ENCODE measurements at places on chromosomes 13 and 19.

DNA sequence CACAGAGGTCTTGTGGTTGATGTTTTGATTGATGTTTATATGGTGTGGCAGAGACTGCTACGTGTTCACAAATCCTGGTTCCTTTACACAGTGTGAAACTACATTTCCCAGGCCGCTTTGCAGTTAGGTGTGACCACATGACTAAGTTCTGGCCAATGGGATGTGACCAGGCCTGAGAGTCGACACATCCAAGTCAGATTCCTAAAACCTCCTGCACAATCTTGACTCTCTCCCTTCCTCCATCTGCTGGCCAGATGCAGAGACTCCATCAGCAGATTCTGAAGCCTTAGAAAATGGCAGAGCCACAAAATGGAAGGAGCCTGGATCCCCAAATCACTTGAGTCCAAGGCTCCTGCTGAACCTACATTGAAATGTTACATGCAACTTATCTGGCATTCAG is 12.6 kb downstream of the CD37 start:
- peak; percentile 58 for DNase-seq

GRCh38 chr13:113058129-113058987 is 47.2 kb upstream of the F7 start:
- DNase-seq: no peak

DNA sequence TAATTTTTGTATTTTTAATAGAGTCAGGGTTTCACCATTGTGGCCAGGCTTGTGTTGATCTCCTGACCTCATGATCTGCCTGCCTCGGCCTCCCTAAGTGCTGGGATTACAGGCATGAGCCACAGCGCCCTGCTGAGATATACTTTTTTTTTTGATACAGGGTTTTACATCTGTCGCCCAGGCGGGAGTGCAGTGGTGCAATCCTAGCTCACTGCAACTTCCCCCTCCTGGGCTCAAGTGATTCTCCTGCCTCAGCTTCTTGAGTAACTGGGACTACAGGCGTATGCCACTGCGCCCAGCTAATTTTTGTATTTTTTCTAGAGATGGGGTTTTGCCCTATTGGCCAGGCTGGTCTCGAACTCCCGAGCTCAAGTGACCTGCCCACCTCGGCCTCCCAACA is 2.0 kb downstream of the COLGALT1 start:
- no peak for DNase-seq

- DNase-seq: no peak
Measured at GRCh38 chr13:99634672-99635071, 133.4 kb downstream of the TM9SF2 start.

- no peak for DNase-seq
Measured at GRCh38 chr13:73967397-73968165, 166.6 kb downstream of the KLF12 start.

GRCh38 chr19:36115453-36116343 is at the start of gene TBCB:
Gene TBCB, plus strand, starts transcription at chr19:36115468. Its CDS starts 93 bp downstream, at chr19:36115561.
- no peak for DNase-seq

DNA sequence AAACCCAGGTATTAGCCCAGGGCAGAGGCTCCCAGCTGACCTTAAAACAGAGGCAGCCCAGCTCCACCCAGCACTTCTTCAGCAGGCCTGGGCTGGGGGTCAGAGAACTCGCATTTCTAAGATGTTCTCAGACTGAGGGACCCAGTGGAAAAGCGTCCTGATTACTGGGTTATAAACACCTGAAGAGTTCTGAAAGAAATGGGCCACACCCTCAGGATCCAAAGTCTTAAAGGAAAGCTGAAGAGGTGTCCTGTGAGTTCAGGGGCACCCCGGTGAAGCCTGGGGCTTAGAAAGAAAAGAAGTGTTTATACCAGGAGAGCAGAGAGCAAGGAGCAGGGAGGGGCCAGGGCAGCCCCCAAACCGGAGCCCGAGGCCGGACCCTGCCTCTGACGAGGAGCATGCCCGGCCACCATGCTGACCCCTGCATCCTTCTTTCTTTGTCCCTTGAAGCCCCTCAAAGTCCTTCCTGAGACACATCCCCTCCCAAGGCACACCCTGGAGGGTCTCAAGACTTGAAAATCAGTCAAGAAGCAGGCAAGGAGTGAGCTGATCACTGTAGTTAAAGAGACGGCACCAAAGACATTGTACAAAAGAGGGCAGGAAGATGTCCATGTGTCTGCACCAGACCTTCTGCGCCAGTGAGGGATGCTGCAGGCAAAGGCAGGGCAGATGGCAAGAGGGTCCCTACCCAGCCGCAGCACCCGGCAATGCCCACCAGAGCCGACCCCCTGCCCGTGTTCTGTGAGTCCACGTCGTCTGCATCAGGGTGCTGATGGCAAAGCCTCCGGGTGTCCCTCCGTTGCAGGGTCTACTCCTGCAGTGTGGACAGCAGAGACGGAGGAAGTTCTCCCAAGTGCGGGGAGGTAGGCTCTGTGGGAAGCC is 10.6 kb upstream of the RAB20 start:
- no peak for DNase-seq

DNA sequence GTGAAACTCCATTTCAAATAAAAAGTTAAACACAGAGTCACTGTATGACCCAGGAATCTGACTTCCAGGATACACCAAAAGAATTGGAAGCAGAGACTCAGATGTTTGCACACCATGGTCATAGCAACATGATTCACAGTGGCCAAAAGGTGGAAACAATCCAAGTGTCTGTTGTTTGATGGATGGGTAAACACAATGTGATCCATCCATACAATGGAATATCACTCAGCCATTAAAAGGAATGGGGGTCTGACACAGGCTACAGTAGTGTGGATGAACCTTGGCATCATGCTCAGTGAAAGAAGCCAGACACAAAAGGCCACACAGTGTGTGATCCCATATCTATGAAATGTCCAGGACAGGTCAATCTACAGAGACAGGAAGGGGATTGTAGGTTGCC is 174.3 kb downstream of the PTPRS start:
- no peak for DNase-seq

DNA sequence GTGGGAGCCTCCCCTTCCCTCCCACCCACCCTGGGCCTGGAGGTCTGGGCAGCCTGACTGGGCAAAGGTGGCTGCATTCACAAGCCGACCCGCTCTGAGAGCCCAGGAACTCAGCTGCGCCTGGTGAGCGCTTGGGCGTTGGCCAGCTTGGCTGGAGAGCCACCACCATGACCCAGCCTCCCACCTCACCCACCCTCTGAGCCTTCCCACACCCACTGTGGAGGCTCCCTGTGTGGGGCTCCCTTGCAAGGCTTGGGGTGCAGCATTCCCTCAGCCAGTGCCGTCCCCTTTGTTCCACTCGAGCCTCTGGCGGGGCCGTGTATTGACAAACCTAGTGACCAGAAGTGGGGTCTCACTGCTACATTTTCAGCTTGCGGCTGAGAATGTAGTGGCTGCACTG is 15.0 kb upstream of the QTRT1 start:
- no peak for DNase-seq

GRCh38 chr19:54062643-54063042 is 1.1 kb downstream of the VSTM1 start:
- DNase-seq: no peak

GRCh38 chr19:41735071-41735600 is 20.2 kb upstream of the CEACAM6 start:
- DNase-seq: no peak

DNA sequence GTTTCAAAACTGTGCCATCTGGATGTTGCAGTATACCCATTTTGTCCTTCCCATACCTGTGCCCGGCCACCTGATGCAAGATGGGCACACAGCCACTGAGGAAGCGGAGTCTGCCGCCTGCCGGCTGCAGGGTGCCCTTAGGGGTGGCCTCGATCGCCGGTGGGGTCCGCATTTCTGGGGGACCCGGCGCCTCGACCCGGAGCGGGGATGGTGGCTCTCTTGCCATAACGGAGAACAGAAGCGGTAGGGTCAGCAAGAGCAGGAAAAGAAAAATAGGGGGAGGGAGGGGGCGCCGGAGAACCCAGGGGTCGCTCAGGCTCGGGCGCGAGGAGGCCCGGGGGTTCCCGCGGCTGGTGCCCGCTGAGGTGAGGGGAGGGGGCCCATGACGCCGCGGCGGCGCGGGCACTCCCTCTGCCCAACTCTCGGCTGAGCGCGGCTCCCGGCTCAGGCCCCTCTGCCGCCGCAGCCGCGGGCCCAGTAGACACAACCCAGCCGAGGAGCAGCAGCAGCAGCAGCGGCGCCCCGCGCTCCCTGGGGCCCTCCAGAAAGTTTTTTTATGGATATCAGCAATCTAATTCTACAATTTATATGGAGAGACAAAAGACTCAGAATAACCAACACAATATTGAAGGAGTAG is 13.8 kb upstream of the CYP4F2 start:
- peak; percentile 5 for DNase-seq

- DNase-seq: no peak
Measured at GRCh38 chr13:114141261-114141996, 9.0 kb upstream of the RASA3 start.

DNA sequence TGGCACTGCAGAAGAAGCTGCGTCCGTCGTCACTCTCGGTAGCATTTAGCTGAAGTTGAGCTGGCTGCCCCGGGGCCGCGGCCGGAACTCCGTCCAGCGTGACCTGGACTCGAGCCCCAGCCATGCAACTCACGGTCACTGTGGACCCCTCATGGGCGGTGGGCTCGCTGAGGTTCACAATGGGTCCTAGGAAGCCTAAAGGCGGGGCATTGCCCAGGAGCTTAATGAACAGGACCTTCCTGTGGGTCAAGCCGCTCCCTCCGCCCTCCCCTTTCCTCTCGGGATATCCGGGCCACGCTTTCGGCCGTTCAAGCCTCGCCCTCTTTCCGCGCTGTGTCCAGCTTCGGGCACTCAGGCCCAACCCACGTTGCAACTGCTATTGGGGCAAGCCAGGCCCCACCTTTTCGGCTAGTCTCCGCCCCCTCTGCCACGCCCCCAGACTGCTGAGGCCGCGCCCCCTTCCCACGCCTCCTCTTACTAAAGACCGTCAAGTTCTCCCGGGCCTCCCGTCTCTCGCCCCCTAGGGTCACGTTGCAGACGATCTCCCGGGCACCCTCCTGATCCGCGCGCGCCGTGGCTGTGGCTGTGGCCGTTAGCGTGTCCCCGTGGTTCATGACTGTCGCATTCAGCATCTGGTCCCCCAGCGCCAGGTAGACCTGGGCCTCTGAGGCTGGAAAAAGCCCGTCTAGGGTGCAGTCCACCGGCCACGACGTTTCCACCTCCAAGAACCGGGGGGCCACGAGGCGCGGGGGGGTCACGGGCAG is 1.4 kb upstream of the RAVER1 start:
- peak; percentile 88 for DNase-seq

DNA sequence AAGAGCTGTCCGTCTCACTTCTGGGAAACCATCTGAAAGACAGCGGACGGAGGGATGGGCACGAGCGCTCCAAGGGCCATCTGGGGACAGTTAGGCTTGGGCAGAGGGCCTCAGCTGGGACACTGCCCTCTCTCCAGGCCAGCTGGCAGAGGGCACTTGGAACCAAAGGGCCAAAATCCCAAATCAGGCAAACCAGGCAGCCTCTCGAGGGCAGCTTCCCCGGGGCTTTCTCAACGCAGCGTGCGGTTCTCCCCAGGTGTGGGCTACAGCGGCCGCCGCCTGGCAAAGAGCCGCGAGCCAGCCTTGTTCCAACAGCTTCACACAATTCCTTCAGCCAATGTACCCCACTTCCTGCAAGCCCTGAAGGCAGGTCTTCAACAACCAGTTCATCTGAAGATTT is 5.0 kb downstream of the MLLT1 start:
- DNase-seq: no peak

DNA sequence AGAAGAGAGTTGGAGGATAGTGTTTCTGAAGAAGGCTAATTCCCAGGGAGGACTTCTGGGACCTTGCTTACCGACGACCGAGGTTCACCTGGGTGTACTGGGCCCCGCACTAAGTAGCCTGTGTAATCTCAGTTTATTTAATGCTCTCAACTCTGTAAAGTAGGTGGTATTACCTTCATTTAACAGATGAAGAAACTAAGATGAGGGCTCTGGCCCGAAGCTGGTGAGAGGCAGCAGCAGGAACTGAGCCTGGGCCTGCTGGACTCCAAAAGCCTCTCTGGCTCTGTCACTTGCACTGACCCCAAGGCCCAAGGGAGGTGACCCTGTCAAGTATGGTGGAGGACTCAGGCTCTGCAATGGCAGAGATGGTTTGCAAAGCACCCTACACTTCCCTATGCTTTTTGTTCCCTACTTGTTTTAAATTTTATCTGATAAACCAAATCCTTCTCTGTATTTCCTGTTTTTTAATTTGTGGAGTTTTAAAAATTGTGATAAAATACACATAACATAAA is 50.6 kb downstream of the GGACT start:
- no peak for DNase-seq

- no peak for DNase-seq
Measured at GRCh38 chr19:45275370-45275971, 24.4 kb downstream of the MARK4 start.

Data from HEK293T (cell line).